ENCODE measurements at places on chromosomes 2 and 18.

DNA sequence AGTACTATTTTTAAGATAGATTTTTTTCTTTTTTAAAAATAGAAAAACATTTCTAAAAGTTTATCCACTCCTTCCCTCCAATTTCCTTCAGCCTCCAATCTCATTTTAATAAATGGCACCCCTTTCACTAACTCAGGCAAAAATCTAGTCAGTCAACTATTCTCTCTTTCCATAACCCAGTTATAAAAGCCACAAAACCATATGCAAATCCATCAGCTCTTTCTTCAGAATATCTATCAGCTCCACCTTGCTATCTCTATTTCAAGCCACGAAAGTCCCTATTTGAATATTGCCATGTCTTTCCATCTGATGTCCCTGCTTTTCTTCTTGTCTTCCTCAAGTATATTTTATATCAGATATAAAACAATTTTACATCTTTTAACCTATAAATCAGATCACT lies 397.1 kb downstream of the ERBB4 start:
- no peak for DNase-seq

DNA sequence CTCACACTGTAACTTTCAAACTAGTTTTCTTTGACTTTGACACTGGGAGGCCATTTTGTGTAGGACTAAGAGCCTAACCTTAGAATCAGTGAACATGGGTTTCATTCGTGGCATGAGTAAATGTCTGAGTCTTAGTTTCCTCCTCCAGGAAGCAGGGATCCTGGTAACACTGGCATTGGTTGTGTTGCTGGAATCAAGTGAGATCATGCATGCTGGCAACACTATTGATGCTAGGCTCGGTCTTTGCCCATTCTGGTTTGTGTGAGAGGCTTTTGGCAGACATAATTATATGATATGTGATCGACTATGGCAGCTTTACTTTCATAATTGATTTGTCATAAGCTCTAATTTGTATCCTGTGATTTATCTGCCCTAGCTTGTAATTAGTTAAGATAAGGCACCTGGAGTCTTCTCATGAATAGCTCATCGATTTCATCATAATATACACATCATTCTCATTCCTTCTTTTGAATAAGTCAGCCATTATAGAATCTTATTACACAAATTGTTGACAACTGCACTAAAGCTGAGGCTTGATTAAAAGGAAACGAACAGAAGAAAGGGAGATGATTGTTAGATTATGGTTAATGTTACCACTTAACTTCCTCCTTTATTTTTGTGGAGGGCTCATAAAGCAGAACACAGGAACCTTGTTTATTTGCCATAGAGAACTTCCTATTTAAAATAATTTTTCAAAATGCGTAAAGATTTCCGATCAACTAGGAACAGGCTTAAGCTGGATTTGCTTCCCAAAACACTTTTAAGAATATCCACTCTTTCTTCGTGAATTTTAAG lies 12.6 kb downstream of the PPP1R1C start:
- DNase-seq, result no peak

GRCh38 chr2:233350708-233351107 lies 3.6 kb upstream of the DGKD start:
- peak; percentile 70 for DNase-seq

DNA sequence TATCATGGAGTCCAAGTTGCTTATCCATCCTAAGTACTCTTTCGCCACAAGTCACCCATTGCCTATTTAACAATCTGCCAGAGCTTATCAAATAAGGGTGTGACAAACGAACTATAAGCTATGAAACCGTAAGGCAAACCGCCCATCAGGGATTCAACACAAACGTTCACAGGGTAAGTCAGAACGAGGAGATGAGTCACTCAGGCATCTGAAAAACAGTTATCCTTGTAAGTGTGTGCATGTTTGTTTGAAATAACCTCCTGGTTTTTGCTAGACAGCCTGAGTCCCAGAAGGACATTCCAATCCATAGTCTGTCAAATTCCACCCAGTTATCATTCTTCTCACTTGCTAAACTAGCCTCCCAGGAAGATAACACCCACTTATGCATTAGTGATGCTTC lies 299.1 kb downstream of the PAX3 start:
- peak; percentile 90 for DNase-seq

DNA sequence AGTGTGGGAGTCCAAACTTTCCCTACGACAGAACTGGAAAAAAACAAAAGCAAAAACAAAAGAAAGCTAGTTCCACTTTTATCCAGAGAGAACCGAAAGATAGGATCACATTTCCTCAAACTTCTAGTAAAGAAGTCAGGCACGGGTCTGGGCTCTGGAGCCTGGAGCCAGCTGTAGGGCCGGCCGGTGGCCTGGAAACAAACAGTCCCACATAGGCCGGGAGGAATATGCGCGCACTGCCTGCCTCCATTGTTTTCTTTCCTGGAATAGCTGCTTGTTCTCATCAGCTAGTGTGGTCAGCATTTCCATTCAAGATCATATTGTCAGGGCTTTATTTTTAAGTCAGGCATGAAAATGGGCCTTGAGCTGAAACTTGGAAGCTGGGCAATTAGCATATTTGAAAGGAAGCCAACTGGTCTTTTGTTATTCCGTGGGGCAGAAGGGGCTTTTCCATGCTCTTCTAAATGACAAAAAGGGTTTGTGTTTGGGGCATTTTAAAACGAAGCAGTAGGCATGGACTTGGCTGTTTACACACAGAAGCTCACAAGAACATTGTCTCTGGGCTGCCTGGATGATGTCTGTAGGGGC lies 58.7 kb upstream of the RFX8 start:
- DNase-seq, result no peak

DNA sequence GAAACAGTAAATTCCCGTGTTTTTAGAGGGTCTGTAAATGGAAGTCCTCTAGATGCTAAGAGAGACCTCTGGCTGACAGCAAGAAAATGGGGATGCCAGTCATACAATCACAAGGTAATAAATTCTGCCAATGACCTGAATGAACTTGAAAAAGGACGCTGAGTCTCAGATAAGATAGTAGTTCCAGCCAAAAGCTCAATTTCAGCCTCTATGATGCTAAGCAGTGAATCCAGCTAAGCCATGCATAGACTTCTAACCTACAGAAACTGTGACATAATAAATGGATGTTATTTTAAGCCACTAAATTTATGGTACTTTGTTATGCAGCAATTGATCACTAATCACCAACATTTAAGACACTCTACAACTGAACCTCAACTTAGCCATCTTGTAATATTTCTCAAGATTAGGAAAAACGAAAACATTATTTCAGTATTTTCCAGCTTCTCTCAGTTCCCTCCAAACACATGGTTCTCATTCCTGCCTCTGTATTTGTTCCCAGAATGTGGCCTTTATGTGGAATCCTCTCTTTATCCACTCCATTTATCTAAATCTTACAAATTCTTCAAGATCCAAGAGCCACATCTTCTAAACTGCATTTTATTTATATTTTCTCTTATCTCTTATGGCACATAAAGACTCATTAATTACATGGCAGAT lies 331.1 kb downstream of the GULP1 start:
- DNase-seq, result no peak

Data from trophoblast cell (in vitro differentiated cells and primary cell).